ENCODE measurements at places on chromosomes 7 and 10.

GRCh38 chr7:45482451-45482850 lies 91.7 kb upstream of the ADCY1 start:
- DNase-seq, result no peak

DNA sequence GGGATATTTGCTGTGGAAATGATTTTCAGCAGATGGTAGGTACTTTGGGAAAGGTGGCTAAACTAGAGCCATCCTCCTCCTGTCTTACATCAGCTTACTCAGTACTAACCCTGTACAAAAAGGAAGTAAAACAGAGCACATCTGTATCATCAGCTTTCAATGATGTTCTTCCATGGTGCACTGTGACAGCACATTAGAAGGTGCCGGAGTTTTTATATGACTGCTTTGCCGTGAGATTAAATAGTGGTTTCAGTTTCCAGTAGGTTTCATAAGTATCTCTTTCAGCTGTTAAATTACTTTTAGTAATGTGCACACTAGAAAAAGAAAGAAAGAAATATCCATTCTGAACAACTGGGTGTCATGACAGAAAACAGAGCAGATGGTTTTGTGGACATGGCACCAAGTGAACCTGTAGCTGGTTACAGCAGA lies 86.5 kb downstream of the ARID5B start:
- no peak for DNase-seq

DNA sequence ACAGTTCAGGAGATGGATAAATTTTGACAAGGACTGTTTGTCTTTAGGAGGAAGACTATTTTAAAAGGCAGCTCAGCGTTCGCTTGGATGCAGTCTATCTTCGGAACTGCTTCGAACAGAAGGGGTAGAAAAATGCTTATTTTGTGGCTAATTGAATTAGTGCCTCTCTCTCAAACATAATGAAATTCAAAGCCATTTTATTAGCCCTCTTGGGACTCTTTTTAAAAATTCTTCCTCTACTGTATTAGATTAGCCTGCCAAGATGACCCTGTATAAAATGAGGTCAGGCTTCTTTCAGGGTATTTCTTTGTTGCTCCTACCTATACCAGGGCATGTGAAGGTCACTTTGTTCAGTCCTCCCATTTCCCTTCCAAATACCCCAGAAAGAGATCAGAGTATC lies 379.2 kb upstream of the NFE2L3 start:
- no peak for DNase-seq

GRCh38 chr10:131172433-131172832 lies 139.1 kb downstream of the TCERG1L start:
- no peak for DNase-seq

DNA sequence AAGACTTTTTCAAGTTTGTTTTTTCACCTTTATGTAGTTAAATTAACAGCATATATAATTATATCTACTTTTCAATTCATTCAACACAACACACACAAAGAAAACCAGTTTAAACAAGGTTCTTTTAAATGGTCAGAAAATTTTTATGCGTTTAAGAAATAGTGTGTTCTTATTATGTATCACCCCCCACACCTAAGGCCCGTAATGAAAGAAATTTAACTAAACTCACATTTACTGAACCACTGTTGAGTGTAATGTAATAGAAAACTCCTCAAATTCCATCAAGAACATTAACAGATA lies 19.0 kb upstream of the ITGB8 start:
- DNase-seq, result no peak

DNA sequence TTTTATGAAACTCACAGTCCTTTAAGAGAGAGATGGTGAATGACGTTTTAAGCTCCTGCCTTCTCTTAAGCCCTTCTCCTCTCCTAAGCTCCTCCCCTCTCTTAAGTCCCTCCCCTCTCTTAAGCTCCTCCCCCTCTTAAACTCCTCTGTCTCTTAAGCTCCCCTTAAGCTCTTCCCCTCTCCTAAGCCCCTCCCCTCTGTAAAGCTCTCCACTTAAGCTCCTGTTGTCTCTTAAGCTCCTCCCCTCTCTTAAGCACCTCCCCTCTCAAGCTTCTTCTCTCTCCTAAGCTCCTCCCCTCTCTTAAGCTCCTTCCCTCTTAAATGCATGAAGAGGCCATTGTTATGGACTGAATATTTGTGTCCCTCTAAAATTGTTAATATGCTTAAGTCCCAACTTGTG lies 1180.6 kb upstream of the AUTS2 start:
- no peak for DNase-seq

- DNase-seq, result no peak
Measured at GRCh38 chr7:6294839-6295238, 22.4 kb upstream of the CYTH3 start.

Measured in CD4-positive, alpha-beta T cell treated with Interferon gamma for 1 hour (primary cell).